AG09309 (cell line): ENCODE measurements at places on chromosomes 2 and 18.

DNA sequence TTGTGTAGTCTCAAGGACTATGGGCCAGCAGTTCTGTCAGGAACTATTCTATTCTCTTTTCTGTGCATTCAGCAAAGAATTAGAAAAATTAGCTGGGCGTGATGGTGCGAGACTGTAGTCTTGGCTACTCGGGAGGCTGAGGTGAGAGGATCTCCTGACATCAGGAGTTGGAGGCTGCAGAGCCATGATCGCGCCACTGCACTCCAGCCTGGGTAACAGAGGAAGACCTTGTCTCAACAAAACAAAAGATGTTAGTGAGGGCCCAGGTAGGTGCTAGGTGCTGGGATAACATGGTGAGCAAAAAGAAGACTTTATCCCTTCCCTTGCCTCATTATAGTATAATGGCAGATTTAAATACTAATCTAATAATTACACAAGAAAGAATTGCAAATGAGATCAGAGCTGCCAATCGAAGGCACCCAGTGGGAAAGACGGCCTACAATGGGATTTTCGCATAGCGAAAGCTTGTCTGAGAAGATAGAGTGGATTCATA lies 447 bp upstream of the MRPL19 start:
- no peak for DNase-seq

GRCh38 chr18:65279668-65280305 lies 471.0 kb upstream of the CDH7 start:
- no peak for DNase-seq

- DNase-seq, result no peak
Measured at GRCh38 chr2:213723041-213723560, 438.8 kb downstream of the SPAG16 start.

GRCh38 chr2:1504311-1504750 lies 91.1 kb downstream of the TPO start:
- no peak for DNase-seq

DNA sequence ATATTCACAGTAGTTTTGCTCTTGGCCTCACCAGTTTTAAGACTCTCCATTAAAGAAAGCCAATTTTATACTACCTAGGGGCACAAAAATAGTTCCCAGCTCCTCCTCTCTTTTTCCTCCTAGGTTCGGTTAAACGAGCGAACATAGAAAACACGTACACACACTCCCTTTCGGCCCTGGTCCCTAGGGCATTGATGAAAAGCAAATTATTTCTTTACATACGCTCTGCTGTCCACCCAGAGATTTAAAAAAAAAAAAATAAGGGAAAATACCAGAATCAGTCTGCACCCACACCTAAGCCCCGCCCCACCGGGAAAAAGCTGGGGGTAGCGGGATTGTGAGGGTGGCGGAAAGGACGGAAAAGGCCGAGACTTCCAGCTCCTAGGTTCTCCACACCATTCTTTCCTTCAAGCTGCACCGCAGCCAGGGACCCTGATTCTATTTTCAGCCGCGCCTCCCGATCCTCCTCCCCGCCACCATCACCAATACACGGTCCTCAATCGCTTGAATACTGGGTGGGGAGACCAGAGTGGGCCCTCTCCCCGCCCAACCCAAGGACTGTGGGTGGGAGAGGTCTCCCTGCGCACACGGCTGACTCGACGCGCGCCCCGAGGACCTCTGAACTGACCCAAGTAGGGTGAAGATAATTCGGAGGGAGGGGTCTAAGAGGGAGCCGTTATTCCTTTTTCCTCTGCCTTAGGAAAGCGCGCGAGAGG lies 769 bp downstream of the ATF2 start:
- DNase-seq, result no peak

DNA sequence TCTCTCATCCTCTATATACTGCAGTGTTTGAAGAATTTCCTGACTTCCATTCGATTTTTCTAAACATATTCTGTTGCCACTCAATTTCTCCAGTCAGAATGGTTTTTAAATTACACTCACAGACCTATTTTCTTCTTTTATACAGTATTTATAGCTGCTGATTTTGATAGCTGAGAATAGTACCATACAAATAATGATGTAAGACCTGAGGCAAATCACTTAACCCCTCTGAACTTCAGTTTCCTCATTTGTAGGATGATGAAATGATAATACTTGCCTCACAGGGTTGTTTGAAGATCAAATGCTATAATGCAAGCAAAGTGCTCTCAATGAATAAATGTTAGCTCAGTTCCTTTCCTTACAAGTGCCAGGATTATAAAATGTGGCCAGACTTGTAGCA lies 241.8 kb downstream of the CPS1 start:
- no peak for DNase-seq

DNA sequence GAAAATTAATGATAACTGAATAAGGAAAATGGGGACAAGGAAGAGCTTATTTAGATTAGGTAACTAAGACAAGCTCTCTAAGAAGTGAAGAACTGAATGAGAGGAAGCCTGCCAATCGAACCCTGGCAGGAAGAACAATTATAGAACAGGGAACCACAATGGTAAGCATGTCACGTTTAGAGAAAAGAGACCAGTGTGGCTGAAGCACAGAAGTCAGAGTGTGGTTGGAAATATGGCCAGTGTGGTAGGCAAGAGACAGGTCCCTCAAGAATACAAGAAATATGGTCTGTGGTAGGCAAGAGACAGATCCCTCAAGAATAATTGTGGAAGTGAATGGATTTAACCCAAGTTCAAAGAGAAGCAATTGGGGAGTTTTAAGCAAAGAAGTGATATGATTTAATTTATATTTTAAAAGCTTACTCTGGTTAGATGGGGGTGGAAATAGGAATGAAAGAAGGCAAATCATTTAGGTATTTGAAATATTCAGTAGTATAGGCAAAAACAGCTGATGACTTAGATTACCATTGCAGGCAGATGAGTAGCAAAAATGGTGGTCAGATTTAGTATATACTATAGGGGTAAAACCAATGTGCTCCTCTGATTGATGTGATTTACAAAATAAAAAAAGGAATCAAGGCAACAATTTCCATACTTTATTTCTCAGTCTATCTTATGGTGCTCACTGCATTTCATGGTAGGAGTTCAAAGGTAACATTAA lies 38.8 kb upstream of the ERMN start:
- DNase-seq, result no peak

GRCh38 chr2:145197944-145198343 lies 678.0 kb upstream of the ZEB2 start:
- no peak for DNase-seq

- no peak for DNase-seq
Measured at GRCh38 chr2:50840341-50841124, 191.4 kb downstream of the NRXN1 start.

DNA sequence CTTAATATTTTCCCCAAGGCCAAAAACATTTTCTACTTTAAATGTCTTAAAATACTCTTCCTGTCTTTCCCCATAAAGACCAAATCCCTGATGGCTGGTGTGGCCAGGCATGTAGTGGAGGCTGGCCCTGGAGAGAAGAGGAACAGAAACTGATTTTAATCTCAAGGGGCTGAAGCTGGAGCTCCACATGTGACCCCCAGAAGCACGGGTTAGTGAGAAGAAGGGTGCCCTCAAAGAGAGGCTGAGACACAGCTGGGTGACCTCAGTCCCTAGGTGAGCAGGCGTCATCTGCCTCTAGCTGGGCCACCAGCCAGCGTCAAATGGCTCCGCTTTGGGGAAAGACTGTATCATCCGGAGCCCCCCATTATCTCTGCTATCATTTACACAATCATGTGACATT lies 19.3 kb upstream of the TMEM18 start:
- no peak for DNase-seq

DNA sequence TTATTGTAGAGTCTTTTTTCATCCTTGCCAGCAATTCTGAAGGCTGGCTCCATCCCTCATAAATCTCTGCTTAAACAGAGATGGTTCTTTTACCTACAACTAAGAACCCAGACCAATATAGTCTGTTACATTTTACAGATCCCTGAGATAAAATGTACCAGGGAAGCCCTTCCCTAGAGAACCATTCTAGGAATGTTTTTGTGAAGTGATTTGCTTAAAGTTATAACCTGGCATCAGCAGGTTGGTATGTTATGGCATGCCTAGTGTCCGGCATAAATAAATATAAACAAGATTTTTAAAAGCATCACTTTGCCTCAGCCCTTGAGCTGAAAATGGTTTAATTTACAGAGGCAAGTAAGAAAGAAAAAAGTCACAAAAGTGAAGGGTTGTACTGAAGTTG lies 18.5 kb upstream of the NPAS2 start:
- DNase-seq, result no peak

DNA sequence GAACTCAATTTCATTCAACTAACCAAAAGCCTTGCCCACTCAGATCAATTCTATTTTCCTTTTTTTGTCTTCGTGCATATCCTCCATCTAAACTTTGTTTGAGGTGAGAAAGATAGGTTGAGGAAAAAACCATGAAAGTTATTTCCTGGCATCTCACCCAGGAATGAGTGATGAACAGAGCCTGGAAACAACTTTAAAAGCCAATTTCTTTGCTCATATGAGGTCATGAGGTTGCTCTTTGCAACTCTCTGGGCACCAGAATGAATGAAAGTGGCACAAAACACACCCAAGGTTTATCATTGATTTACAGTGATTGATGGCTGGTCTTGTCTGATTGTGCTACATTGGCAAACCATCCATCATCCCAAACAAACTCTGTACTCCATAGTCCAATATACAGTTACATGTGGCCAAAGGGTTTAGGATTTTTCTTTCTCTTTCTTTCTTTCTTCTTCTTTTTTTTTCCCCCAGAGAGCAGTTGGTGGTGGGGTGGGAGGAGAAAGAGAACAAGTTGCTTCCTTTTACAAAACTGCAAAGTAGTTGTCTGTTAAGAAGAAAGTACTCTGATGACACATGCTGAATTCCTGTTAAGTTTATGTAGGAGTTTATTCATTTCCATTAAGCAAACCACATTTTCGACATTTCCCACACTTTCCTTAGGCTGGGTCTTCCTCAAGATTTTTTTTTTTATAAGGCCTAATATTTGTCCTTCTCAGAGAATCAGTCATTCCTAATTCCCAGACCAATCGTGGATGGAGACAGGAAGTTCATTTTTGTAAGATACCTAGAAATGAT lies 575.9 kb upstream of the ZEB2 start:
- peak; percentile 67 for DNase-seq

DNA sequence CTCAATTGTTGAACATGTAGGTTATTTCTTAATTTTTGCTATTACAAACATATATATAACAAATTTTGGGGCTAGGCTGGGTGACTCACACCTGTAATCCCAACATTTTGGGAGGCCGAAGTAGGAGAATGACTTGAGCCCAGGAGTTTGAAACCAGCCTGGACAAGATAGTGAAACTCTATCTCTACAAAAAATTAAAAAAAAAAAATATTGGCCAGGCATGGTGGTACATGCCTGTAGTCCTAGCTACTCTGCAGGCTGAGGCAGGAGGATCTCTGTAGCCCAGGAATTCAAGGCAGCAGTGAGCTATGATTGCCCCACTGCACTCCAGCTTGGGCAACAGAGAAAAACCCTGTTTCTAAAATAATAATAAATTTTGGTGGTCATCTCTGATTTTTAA lies 23.5 kb downstream of the SLC4A1AP start:
- no peak for DNase-seq

DNA sequence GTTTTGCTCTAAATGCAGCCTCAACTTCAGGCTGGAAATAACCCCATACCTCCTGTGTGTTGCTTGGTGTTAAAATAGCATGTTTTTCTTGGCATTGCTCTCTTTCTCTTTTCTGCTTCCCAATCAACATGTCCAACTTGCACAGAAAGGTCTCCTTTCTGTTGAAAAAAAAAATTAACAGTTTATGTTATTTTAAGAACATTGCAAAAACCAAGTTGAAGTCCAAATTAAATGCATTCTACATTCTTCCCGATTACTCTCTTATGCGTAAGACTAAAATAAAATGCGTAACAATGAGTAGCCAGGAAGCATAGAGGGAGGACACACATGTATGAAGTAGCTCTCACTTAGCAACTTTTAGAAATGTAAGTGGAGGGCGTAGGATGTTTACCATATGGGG lies 1406.1 kb upstream of the NXPH2 start:
- DNase-seq, result no peak

DNA sequence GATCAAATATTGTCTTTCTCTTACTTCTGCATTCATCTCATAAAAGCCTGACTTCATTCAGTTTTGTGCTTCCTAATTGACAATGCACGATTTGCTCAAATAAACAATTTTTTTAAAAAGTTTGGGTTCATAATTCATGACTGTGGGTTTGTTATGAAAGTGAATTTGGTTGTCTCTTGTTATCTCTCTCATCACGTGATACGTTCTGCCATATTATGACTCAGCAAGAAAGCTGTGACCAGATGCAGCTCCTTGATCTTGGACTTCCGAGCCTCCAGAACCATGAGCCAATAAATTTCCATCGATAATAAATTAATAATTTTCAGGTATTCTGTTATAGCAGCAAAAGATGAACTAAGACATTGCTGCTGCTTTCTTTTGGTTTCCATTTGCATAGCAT lies 156.5 kb upstream of the LRATD1 start:
- DNase-seq, result no peak

- no peak for DNase-seq
Measured at GRCh38 chr2:217736776-217737550, 265.8 kb downstream of the TNS1 start.

- no peak for DNase-seq
Measured at GRCh38 chr2:128368437-128369107, 49.9 kb upstream of the HS6ST1 start.

DNA sequence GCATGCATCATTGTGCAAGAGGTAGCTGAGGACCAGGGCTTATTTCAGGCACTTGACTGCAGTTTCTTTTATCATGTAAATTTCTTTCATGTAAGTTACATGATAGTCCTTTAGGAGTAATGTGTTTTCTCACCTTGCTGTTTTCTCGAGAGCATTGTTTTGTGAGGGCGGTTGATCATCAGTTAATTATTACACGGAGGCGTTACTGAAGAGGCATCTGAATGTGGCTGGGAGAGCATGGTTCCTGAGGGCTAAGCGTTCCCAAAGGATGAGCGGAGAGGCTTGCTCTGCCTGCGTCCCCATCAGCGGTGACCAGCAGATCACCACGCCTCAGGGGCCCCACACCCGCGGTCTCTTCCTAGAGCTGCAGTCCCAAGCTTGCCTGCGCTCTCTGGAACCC lies 156.1 kb upstream of the NFATC1 start:
- no peak for DNase-seq

- no peak for DNase-seq
Measured at GRCh38 chr2:165665614-165666013, 128.4 kb downstream of the GALNT3 start.

- DNase-seq, result no peak
Measured at GRCh38 chr2:160842286-160842685, 317.9 kb upstream of the TANK start.

- no peak for DNase-seq
Measured at GRCh38 chr2:70962885-70963878, 15.2 kb upstream of the ANKRD53 start.

- DNase-seq, result no peak
Measured at GRCh38 chr2:3523551-3524041, 4.3 kb upstream of the ADI1 start.

DNA sequence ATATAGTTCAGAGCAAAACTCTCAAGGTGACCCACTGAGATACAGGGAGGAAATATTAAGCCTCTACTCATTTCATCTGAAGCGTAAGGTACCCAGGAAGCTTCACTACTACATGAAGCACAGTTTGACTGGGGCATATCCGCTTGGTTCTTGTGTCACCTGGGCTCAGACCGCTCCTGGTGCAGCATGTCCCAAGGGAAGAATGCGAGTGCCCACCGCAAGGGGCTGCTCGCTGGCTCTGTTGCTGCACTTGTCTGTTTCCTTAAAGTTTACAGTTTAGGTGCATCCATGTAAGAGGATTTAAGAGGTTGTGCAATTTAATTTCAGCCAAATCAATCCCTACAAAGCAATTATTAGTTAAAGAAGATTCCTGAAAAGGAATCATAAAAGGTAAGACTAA lies 507.8 kb downstream of the FBXO15 start:
- no peak for DNase-seq
